ENCODE measurements at places on chromosomes 3 and 15.

DNA sequence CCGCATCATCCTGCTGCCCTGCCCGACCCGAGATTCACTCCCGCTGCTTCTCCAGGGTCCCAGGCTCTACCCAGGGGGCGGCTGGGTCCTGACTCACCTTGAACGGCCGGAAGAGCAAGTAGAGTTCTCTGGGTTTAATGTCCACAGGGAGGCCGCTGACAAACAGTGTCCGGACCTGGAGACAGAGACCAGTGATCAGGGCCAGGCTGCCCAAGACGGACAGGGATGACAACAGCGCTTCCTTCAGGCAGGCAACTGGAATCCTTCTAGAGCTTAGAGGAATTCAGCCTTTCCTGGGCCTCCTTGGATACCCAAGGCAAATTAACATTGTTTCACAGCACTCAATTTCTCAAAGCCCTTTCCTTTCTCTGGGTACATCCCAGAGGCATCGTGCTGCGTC is 23.9 kb downstream of the RBPMS2 start:
- DNase-seq = no peak

- DNase-seq = no peak
Observed at GRCh38 chr15:79919749-79920511, 23.1 kb upstream of the MTHFS start.

GRCh38 chr3:167969548-167969947 is 126.2 kb downstream of the GOLIM4 start:
- no peak for DNase-seq

GRCh38 chr3:33541918-33542317 is 101.7 kb upstream of the UBP1 start:
- no peak for DNase-seq

GRCh38 chr15:60384053-60384452 is 13.7 kb downstream of the ANXA2 start:
- no peak for DNase-seq

- DNase-seq = no peak
Observed at GRCh38 chr3:146189519-146190173, 28.7 kb upstream of the PLOD2 start.

DNA sequence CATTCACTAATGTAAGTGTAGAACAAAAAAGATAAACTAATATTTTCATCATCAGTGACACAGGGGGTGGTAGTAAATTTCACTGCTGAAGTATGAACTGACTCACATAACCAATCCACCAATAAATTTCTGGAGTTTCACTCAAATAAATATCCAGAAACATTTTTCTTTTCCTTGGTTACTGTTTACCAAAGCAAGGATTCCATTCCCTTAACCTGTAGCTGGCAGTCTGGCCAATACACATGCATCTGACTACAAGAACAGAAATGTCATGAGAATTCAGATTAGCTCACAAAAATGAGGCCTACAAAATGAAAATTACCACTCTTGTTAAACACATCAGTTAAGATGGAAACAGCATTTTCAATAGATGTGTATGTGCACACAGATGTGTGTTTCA is 80.3 kb downstream of the STAG1 start:
- DNase-seq = no peak

- no peak for DNase-seq
Observed at GRCh38 chr15:67917636-67918035, 77.8 kb upstream of the RNU6-1 start.

- DNase-seq = no peak
Observed at GRCh38 chr3:31871939-31872507, 109.0 kb downstream of the OSBPL10 start.

DNA sequence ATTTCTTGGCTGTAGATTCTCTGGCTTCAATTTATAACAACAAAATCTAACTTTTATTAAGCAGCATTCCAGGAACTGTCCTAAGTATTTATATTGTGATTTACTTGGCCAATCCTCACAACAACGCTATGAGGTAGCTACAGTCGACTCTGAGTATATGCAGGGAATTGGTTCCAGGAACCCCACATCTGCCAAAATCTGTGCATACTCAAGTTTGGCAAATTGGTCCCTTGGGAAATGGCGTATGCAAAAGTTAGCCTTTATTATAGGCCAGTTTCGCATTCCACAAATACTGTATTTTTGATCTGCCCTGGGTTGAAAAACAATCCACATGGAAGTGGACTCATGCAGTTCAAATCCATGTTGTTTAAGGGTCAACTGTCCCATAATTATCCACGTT is 53.9 kb downstream of the RAP2B start:
- DNase-seq = no peak

GRCh38 chr15:91291673-91292072 is 191.6 kb downstream of the SV2B start:
- no peak for DNase-seq

DNA sequence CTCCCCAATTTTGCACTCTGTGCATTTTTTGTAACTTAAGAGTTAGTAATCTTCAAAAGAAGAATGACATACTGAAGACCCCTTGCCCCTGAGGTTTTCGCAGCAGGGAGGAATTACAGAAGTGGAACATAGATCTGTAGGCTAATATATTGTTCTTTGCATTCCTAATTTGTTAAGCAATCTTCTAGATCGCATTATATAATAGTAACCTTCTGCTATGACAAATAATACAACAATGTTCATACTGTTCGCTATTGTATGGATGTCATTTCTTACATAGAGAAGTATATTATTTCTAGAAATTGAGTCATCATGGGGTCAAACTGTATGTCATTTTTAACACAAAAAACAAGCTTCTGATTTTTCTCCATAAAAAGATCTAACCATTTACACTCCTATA is 95.8 kb upstream of the TGFBR2 start:
- DNase-seq = no peak

DNA sequence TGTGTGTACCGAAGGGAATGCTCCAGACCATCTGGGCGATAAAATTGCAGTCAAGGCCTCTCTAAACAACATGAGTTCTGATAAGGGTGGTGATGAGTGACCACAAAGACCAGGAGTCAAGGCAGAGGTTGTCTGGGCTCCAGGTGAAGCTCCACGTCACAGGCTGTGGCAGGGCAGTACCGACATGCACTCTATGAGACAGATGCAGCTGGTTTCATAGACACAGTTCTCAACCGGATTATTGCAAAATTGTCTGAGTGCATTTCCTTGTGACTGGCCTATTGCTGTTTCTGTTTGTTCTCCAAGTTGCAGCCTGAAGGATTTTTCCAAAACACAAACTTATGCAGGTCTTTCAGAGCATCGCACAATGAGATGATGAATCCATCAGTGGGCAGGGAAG is 157.5 kb upstream of the HES1 start:
- DNase-seq = no peak

DNA sequence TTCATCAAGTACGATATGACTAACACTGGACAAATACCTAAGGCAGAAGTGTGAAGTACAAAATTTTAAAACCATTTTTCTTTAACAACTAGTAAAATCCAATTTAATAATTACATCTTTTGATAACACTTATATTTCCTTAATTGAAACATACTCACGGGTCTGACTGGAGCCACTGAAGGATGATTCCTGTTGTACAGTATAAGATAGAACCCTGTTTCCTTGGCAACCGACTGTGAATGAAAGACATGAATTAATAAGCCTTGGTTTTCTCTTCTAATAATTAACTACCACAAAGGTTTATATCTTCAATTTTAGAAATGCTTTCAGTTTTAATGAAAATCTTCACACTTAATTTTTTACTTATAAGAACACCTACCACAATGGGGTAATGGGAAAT is 19.4 kb downstream of the DHX36 start:
- no peak for DNase-seq

DNA sequence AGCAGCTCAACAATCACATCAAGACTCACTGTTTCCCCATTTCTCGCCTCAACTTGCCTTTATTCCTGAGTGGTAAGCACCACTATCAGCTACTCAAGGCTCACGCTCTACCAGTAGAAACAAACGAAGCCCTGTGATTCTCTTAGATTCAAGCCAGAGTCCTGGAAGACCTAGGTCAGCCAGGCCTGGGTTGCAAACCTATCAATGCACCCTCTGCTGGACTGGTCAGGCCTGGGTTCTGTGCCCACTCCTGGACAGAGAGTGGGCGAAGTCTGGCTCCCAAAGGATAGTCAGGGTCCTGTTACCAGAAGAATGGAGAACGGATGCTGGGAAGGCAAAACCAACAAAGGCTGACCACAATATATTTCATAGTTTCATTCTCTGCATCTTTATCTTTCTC is 308.4 kb downstream of the SHQ1 start:
- no peak for DNase-seq

DNA sequence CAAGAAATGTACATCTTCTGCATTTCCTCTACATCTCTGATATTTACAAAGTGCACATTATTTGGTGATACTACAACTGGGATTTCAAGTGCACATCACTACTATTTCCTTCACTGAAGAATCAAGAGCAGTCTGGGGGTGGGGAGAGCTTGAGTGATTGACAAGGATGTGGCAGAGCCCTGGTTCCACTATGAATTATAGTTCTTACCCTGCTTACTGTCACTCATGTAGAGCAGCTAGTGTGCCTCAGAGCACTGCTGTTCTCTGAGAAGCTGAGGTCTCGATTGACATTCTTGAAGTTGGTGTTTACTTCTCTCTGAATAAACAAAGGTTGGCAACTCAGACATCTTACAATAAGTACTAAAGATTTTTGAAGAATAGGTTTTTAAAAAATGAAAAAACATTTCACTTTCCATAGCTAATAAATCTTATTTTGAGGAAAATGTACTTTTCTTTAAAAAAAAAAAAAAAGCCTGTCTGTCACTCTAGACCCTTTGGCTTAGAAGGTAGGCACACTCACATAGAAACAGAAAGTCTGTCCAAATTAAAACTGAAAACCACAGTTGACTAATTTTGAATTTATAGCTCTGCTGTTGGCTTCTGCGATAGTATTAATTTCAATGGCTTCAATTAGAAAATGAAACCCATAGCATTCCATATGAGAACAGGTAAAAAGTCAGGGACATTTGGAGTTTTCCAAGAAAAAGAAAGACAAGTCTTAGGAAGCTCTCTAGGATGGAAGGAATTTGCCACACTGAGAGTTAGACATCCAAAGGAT is 5.6 kb downstream of the GREM1 start:
- no peak for DNase-seq

- DNase-seq = no peak
Observed at GRCh38 chr3:54870423-54870822, 57.4 kb downstream of the LRTM1 start.

DNA sequence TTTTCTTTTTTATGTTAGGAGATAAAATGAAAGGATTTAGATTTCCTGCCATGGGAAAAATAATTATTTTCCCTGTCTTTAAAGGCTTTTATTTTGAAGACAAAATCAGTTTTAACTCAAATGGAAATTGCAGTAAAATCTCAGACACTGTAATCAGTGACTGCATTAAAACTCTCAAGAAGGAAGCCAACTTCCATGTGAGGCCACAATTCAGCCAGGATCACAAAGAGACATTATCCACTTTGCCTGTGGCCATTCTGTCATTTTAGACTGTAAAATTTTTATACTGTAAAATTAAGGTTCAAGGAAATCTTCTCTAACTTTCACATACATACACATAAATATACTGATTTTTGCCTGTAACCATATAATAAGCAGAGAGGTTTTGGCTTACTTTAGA is 304.0 kb downstream of the TIGIT start:
- DNase-seq = no peak

DNA sequence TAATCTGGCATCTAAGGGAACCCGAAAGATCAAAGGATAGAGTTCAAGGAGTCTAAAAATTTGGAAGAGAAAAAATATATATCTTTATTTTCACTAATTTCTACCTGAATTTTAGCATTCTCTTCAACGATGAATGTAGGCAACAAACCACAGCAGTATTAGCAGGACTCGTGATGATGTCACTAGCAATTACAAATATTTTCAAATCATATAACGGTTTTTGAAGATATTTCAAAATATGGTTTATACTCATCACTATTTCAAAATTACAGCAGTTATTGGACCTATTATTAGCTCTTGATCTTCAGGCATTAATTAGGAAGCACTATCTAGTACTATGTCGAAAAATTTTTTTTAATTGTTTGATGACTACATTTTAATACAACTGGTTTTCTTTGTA is 27.0 kb upstream of the ANKDD1A start:
- no peak for DNase-seq

GRCh38 chr3:96915445-96915844 is 101.1 kb downstream of the EPHA6 start:
- DNase-seq = no peak

GRCh38 chr3:155441506-155441905 is 148.0 kb upstream of the STRIT1 start:
- no peak for DNase-seq

- no peak for DNase-seq
Observed at GRCh38 chr3:16768014-16768413, 116.7 kb upstream of the PLCL2 start.

DNA sequence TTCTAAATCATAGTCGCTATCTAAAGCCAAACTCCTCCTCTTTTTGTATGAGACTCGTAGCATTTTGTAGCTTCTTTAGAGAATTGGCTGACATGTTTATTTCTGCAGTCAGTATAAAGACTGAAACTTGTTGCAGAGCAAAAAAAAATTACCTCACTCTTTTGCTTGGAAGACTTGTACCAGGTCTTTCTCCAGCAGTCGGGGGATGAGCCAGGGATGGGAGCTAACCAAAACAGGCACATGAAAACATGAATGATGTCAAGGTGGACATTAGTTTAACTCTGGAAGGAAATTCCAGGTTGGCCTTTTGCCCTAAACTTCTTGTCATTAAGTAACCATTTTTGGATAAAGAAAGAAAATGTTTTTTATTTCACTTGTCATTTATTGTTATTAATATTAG is 47.0 kb upstream of the SCAANT1 start:
- DNase-seq = no peak

DNA sequence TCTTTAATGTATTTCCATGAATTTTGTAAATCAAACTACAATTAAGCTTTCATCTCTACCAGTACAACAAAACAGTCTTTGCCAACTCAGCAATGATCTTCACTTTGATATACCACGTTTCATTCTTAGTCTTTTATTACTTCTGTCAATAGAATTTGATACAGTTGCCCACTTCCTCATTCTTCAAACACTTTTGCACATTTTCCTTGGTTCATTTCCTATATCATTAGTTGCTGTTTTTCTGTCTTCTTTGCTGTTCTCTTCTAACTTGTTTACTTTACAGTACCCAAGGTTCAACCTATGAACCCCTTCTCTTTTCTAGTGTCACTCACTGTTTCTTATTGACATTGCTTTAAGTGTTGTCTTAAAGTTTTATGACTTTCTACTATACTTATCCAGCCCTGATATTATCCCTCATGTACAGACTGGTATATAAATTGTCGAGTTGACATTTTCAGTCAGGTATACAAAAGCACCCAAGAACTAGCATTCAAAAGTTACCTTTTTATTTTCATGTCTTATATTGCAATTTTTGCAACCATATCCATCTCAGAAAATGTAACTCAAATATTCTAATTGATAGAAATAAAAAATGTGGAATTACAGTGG is 903.1 kb downstream of the NSUN3 start:
- no peak for DNase-seq

DNA sequence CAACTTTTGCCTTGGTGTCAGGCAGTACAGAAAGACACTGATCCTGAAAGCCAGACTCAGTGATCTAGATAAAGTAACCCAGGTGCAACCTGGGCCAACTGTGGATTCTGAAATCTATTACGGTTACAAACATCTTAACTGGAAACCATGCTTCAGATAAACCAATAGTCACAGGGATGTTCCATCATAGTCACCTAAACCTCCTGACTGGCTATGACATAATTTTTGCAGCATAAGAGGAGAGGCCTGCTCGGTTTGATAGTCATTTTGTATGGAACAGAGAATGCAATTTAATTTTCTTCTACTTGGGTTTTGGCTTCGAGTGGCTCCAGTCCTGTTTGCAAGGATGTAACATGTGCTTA is 3.7 kb downstream of the SLCO3A1 start:
- no peak for DNase-seq

GRCh38 chr15:64891561-64891960 is 20.1 kb upstream of the ANKDD1A start:
- no peak for DNase-seq
